Right kidney (tissue), 9 donors: ENCODE measurements at places on chromosomes 1 and 21.

GRCh38 chr1:74505928-74506710, 6.3 kb downstream of the LRRC53 start:
- DNase-seq = no peak

- DNase-seq = no peak
Measured at GRCh38 chr21:33801424-33802405, 113.9 kb downstream of the ATP5PO start.

- DNase-seq = no peak
Measured at GRCh38 chr1:155038602-155039307, 5.1 kb downstream of the DCST1 start.

- no peak for DNase-seq
Measured at GRCh38 chr1:185964946-185965345, 230.8 kb downstream of the HMCN1 start.
